ENCODE measurements at places on chromosomes 1 and 21. TPM values are rescaled to one million over a fixed set of nuclear protein-coding genes. Genes with fewer than 3 reads are reported as not detected.
A peak's percentile ranks its signal among the peaks of the same experiment; 100 is the strongest.

The TRABD2B gene
- total RNA-seq: not detected

The ADORA3 gene
- not detected for total RNA-seq

The RBM15 gene
- 60.2 TPM for total RNA-seq

The HTR6 gene
- not detected for total RNA-seq

The CFHR1 gene
- not detected for total RNA-seq

DNA sequence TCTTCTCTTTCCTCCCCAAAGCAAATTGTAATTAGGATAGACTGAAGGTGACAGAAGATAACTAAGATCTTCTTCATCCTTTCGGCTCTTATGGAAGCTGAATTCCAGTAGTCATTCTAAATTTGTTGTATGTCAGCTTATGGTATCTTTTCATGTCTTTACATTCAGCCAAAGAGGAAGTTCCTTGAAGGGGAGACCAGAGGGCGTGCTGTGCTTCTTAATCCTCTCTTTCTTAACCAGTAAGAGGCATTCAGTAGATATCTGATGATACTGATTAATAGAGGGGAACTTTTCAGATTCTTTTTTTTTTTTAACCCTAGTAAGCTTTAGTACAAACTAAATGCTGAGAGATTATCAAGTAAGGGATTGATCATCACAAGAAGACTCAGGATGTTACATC is 102.3 kb downstream of the OSBPL9 start:
- peaks cover 9% of the 10 kb centered on the region for H3K4me1 ChIP-seq
- no peaks in the 10 kb centered on the region for H3K36me3 ChIP-seq
- no peak for DNase-seq
- H3K27ac ChIP-seq: peak overlapping the region; percentile 9

GRCh38 chr1:207069858-207070506 is 16.9 kb downstream of the PFKFB2 start:
- no peaks in the 10 kb centered on the region for H3K36me3 ChIP-seq
- H3K27ac ChIP-seq: no peak overlapping the region

DNA sequence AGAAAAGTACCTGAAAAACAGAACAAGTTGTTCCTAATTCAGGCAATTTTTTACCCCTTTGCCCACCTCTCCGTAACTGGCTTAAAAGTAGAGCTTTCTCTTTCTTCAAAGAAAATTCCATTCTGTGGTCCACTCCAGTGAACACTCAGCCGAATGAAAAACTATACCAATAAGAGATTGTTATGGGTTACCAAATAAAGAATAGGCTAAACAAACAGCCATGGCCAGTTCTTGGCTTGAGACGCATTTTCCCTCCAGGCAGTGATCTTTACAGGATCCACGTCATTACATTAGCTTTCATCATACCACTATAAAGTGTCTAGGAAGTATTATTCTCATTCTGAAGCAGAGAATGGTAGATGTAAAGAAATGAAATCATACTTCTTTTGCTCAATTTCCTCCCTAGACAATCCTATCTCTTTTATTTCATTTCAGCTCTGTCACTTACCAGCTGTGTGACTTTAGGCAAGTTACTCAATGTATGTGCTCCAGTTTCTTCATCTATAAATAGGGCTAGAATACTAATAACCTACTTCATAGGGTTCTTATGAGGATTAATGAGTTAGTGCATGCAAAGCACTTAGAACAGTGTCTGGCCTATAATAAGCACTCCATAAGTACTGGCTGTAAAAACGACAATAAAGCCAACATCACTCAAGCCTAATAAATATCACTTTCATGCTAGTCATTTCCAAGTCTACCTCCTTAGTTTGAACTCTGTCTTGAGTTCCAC is 26.5 kb upstream of the TRIM45 start:
- H3K36me3 ChIP-seq: no peaks in the 10 kb centered on the region
- H3K4me3 ChIP-seq: no peak overlapping the region

DNA sequence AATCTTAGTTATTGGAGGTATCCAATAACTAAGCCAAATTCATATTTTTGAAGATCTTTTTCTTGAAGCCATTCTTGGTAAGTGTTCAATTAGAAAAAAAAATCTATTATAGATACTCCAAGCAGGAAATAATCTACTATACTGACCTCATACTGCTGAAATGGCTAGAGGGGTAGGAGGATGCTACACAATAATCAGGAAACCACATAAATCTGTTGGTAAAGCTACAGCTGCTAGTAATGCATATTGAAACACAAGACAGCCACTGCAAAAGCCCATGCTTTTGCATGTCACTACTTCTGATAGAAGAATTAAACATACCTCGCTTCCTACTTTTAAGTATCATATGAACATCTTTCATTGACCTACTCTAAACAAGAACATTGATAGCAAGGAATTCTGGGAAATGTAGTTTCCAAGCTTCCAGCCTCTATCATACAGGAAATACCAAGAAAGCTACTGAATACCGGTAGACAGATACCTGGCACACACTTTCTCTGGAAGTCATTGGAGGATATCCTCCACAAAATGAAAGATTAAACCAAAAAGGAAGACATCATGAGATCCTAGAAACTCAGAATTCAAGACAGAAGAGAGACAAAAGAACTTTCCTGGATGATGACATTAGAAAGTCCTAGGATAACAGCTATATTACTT is 103.0 kb upstream of the VAV3 start:
- no peaks in the 10 kb centered on the region for H3K27me3 ChIP-seq
- H3K4me1 ChIP-seq: peaks cover 26% of the 10 kb centered on the region
- H3K27ac ChIP-seq: no peak overlapping the region

DNA sequence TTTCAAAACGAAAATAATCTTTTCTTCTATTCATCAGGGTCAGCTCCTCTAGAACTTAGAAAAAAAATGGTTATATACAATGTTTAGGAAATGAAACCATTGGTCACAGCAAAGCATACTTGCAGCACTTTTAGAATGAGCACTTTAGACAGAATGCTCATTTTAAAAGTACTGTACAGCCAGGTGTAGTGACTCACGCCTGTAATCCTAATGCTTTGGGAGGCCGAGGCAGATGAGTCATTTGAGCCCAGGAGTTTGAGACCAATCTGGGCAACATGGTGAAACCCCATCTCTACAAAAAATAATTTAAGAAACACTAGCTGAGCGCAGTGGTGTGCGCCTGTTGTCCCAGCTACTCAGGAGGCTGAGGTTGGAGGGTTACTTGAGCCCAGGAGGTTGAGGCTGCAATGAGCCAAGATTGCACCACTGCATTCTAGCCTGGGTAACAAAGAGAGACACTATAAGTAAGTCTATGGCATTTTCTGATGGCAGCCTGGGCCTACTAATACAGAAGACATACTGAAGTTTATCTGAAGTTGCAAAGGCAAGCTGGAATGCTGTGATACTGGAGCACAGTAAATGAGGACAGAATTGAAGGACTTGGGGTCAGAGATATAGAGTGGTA is 48.9 kb upstream of the ZNF326 start:
- H3K36me3 ChIP-seq: no peaks in the 10 kb centered on the region
- H3K4me3 ChIP-seq: no peak overlapping the region
- H3K27me3 ChIP-seq: no peaks in the 10 kb centered on the region
- DNase-seq: no peak

DNA sequence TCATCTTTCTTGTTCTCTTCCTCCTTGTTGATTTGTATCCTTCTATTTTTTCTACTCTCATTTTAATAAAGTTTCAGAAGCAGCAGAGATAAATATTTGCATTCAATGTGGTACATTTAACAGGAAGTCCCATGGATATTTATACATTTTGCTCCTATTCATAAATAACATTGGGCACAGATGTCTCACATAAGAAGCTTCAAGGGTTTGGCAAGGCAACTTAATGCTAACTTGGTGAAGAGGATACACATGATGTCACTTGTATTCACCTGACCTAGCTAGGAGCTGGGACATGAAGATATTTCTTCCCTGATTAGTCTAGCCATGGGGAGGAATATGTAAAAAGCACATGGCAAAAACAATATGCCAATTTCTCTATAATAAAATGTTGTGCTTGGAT is 65.1 kb upstream of the DUSP10 start:
- H3K27me3 ChIP-seq: no peaks in the 10 kb centered on the region
- peaks cover 12% of the 10 kb centered on the region for H3K36me3 ChIP-seq
- DNase-seq: no peak
- peaks cover 62% of the 10 kb centered on the region for H3K4me1 ChIP-seq
- peak overlapping the region; percentile 59 for H3K27ac ChIP-seq
- no peak overlapping the region for H3K4me3 ChIP-seq

DNA sequence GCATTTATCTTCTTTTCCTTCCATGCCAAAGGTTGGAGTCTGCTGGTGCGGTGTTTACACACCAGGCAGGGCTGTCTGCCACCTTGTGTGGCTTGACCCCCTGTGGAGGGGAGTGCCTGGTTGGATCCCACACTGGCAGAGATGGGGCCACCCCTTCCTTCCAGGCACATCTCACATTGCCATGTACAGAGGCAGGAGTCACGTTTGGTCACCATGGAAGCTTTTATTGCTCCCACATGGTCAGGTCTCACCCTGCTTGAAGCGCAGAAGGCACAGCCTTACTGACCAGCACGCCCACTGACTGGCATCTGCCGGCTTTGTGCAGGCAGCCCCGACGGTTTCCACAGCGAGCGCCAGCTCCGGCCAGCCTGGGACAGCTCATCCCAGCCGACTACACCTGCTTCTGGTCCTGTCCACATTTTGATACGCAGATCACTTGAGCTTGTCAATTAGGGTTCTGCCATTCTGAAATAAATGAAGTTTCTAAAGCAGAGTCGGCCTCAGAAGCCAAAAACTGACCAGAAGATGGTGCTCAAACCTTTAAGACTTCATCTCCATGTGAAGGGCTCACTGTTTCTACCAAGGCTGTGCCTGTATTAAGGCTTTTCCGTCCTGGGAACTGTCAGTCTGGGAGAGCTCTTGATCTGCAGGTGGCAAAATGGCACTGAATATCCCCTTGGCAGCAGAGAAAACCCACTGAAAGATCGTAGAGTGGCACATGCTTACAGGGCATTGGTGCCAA is 35.6 kb upstream of the EPHA8 start:
- no peaks in the 10 kb centered on the region for H3K27me3 ChIP-seq
- no peak overlapping the region for H3K4me3 ChIP-seq
- DNase-seq: no peak
- peaks cover 9% of the 10 kb centered on the region for H3K36me3 ChIP-seq
- no peak overlapping the region for H3K27ac ChIP-seq

DNA sequence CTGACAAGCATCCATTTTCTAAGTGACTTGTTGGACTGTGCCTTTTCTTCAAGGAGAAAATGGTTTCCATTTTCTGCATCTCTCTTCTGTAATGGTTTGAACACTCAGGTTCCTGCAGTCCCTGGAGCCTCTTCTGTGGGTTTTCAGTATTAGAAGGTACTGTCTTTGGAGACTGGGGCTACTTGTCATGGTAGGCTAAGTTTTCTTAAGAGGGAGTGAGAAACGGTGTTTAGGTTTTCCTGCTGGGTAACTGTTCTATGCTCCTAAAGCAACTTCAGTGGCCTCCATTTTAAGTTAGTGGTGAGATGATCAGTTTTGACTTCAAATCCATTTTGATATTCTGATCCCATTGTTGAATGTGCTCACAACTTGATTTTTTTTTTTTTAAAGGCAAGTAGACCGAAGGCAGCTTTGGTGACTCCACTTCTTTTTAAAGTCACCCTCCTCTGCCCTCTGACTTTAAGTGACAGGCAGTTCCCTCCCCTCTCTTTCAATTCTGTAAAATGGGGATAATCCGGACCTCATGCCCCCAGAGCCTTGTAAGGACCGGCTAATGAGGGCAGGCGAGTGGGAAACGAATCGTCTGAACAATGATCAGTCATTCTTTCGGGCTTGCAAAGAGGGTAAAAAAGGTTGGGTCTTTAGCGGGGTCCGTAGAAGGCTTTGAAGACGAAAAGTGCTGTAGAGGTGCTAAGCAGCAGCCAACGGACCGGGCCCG is 1.0 kb upstream of the ARID1A start:
- peak overlapping the region; percentile 98 for H3K4me3 ChIP-seq
- H3K27me3 ChIP-seq: no peaks in the 10 kb centered on the region
- peaks cover 31% of the 10 kb centered on the region for H3K4me1 ChIP-seq
- no peaks in the 10 kb centered on the region for H3K36me3 ChIP-seq
- no peak for DNase-seq
- H3K27ac ChIP-seq: peak overlapping the region; percentile 93

DNA sequence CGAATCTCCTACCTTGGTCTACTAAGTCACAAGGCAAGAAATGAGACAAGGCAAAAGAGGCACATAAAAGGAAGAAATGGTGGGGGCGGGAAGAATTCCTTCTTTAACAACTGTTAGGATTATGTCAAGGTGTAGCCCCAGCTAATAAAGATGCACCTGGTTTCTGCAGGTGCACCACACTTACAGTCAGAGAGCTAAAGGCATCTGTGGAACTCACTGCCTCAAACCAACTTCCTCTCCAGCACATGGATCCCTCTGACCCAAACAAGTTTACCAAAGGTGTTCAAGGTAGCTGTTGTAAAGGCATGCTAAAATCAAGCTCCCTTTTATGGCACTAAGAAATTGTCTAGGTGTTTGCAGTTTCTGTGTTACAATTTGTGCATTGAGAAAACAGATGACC is 38.1 kb downstream of the TGFBR3 start:
- H3K4me3 ChIP-seq: no peak overlapping the region
- H3K36me3 ChIP-seq: no peaks in the 10 kb centered on the region
- H3K27ac ChIP-seq: peak overlapping the region; percentile 21
- peaks cover 64% of the 10 kb centered on the region for H3K4me1 ChIP-seq

- peaks cover 29% of the 10 kb centered on the region for H3K4me1 ChIP-seq
- no peaks in the 10 kb centered on the region for H3K36me3 ChIP-seq
- H3K4me3 ChIP-seq: no peak overlapping the region
- peak; percentile 50 for DNase-seq
- H3K27me3 ChIP-seq: no peaks in the 10 kb centered on the region
Measured at GRCh38 chr1:12127206-12127810, 39.5 kb upstream of the TNFRSF1B start.

DNA sequence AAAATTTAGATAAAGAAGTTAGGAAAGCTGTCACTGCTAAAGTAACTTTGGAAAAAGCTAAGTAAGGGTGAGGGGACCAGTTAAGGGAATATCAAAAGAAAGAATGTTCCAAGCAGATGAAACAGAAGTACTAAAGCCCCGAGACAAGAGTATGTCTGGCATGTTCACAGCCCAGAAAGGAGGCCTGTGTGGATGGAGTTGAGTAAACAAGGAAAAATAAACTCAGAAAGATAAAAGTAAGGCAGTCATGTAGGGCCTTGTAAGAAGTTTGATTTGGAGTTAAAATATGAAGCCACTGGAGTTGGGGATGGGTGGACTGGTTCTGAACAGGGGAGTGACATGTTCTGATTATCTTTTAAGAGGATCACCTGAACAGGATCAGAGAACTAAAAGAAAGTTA is 177.9 kb downstream of the CDC42BPA start:
- DNase-seq: no peak
- H3K36me3 ChIP-seq: no peaks in the 10 kb centered on the region
- H3K27ac ChIP-seq: no peak overlapping the region
- H3K4me1 ChIP-seq: no peaks in the 10 kb centered on the region

All from natural killer cell treated with Interleukin-12 subunit alpha and Interleukin-12 subunit beta and Interleukin-15 and Interleukin-18, amount 100 ng/mL, for 72 hours (primary cell).